Glutamatergic neuron (in vitro differentiated cells): ENCODE measurements at places on chromosomes 16 and 17. TPM values are rescaled to one million over a fixed set of nuclear protein-coding genes. Genes with fewer than 3 reads are reported as not detected.

The NDE1 gene
- total RNA-seq = 12.4 TPM

The ADAP2 gene
- 0.51 TPM for total RNA-seq

The KRTAP1-1 gene
- total RNA-seq = not detected

The MYO15A gene
- total RNA-seq = 4.0 TPM

The CMTR2 gene
- 14.7 TPM for total RNA-seq

The TBC1D3D gene
- 2.2 TPM for total RNA-seq

The PNMT gene
- not detected for total RNA-seq

The SULT1A1 gene
- total RNA-seq = 0.54 TPM

The FOXC2 gene
- not detected for total RNA-seq

The PGAP3 gene
- total RNA-seq = 10.7 TPM

The NDUFB10 gene
- total RNA-seq = 302 TPM

The ENO3 gene
- 62.1 TPM for total RNA-seq

The INCA1 gene
- total RNA-seq = 0.44 TPM

The BPTF gene
- 146 TPM for total RNA-seq
